ENCODE measurements at places on chromosomes 6 and 20.

DNA sequence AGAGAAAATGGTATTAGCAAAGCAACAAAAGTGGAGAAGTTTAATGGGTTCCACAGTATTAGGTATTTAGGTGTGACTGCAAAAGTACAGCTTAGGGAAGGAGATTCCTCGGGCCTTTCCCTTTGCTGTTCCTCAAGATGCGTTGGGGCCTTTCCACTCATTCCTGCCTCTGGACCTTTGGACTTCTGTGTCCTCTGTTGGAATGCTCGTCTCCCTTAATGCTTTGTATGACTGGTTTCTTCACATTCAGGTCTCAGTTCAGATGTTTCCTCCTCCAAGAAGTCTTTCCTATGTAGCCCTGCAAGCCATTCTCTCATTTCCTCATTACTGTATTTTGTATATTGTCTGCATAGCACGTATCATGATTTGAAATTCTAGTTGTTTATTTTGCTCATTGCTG lies 39.6 kb downstream of the CTNNBL1 start:
- no peak for DNase-seq

DNA sequence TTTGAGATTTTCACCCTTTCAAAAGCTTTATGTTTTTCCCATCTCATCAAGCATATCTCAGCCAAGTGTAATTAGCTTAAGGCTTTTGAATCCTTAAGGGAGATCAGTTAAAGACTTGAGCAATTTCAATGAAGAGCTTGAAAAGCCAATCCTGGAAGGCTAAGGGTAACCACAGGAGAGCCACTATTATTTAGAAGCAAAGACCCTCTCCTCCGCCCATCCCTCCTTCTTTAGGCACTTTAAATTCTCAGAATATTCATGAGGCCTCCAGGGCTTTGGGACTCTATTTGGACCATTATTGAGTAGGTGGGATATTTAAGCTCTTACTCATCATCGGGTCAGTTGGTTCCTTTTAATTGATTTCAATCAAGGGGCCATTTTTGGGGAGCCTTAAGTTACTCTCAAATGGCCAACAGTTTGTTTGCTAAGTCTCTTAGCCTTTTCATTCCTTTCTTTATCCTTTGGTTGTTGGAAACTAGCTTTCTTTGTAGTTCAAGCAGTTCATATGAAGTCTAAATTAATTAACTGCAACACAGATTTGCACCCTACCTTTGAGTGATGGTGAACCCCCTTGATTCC lies 567.2 kb downstream of the KIF16B start:
- DNase-seq, result no peak

- no peak for DNase-seq
Measured at GRCh38 chr20:17320456-17320855, 93.6 kb downstream of the PCSK2 start.

DNA sequence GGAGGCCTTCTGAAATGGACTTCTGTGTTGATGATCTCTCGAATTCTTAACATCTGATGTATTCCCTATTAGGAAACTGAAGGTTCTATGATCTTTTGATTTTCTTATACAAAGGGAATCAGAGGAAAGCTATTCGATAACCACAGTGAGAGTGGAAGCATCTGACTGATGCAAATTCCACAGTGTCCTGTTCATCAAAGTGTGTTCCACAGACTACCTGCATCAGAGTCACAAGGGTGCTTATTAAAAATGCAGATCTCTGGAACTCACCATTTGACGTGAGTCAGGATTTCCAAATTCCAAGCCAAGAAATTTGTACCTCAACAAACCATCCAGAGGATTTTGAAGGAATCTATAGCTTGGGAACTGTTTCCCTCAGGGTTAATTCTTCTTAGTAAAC lies 4.4 kb upstream of the MEP1A start:
- DNase-seq, result no peak

GRCh38 chr20:63433756-63434531 lies 38.5 kb downstream of the KCNQ2 start:
- no peak for DNase-seq

- no peak for DNase-seq
Measured at GRCh38 chr6:69980624-69981023, 114.3 kb downstream of the COL19A1 start.

DNA sequence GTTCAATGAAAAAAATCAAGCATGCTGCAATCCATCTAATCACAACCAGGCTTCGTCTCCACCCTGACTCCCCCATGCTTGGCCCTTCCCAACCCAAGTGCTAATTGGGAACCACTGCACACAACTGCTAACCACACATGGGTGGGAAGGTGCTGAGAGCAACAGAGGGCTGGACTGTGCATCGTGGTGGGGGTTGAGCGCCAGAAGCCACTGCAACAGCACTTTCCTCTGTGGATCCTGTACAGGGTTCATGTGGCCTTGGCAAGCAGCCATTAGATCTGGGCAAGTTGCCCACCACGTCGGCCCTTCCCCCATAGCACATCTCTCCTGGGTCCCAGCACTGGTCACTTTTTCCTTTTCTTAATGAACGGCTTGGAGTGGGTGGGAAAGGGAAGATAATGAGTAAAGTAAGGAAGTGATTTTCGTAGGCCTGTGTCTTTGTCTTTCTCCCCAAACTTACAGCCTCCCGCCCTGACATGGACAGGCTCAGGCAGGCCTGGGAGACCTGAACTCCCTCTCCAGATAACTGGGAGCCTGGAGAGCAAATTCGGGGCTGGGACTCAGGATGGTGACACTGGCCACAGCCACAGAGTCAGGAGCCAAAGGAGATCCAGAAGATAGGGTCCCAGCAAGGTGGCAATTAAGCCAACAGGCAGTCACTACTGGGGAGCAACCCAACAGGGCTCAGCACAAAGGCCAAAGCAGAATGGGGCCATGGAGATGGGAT lies 34.4 kb upstream of the MRPS10 start:
- DNase-seq, result no peak

DNA sequence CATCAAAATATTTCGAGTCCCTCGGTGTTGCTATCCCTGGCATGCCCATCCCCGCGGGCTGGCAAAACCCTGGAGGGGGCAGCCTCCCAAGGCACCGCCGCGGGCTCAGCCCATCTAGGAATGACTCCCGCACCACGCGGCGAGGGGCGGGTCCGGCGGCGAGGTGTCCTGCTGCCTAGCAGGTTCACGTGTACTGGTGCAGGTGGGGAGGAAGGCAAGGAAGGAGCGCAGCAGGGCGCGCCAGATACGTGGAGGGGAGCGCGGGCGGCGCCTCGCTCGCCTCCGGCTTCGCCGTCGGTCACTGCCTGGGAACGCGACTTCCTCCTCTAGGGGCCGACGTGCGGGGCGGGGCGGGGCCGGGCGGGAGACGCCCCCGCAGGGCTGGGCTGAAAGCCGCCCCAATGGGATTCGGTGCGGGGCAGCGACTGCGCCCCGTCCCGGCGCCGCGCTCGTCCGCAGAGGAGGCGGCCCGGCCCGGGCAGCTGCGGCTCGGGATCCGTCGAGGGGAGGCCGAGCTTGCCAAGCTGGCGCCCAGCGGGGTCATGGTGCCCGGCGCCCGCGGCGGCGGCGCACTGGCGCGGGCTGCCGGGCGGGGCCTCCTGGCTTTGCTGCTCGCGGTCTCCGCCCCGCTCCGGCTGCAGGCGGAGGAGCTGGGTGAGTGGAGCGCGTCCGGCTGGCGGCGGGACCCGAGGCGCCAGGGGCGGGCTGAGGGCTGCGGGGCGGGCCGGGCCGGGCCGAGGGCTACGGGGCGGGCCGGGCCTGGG lies at the start of gene DCBLD1:
Gene DCBLD1 (plus strand): TSS at position 435 of the 764 bp plus-strand sequence. CDS start 108 bp downstream, at position 543.
- DNase-seq, result no peak

- no peak for DNase-seq
Measured at GRCh38 chr6:164520916-164521315, 788.5 kb downstream of the C6orf118 start.
